ENCODE measurements at places on chromosomes 11 and 22.

GRCh38 chr11:12674571-12674935 is 332 bp downstream of the TEAD1 start:
- DNase-seq: no peak

GRCh38 chr11:66220566-66220935 is 47.9 kb upstream of the RAB1B start:
- DNase-seq: no peak

- no peak for DNase-seq
Measured at GRCh38 chr11:61923166-61924063, 6.0 kb upstream of the RAB3IL1 start.

GRCh38 chr22:31139866-31140716 is at the start of gene PLA2G3:
TSS of gene PLA2G3 (minus strand) at chr22:31140508. CDS start at chr22:31140354, 154 bp downstream.
- no peak for DNase-seq

- DNase-seq: no peak
Measured at GRCh38 chr11:30046578-30046945, 29.7 kb upstream of the KCNA4 start.

- no peak for DNase-seq
Measured at GRCh38 chr11:96162816-96163499, 180.0 kb downstream of the MAML2 start.

GRCh38 chr11:32817181-32817851 is 12.4 kb upstream of the PRRG4 start:
- DNase-seq: no peak

DNA sequence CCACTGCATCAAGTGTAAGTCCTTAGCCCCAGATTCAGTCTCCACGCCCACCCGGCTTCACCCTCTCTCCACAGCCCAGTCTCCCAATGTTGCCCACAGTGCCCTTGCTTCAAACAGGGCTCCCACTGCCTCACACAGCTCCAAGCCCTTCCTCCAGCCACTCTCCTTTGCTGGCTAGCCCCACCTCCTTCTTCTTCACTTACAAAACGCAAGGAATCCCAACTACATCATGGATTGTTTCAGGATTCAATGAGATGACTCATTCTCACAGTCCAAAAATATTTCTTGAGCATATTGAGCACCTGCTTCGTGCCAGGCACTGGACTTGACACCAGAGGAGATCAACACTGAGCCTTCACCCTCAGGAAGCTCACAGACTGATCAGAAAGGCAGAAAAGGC is 533.5 kb downstream of the BUD13 start:
- DNase-seq: no peak

- no peak for DNase-seq
Measured at GRCh38 chr11:111298413-111299100, at the start of gene POU2AF3. TSS of gene POU2AF3 (plus strand) at chr11:111298546. CDS start at chr11:111298582, 36 bp downstream.

- no peak for DNase-seq
Measured at GRCh38 chr11:120028181-120028896, 109.6 kb downstream of the TRIM29 start.
